ENCODE measurements at places on chromosomes 13 and 19. TPM values are rescaled to one million over a fixed set of nuclear protein-coding genes. Genes with fewer than 3 reads are reported as not detected.

- DNase-seq: no peak
- peaks cover 5% of the 10 kb centered on the region for H3K4me1 ChIP-seq
Measured at GRCh38 chr19:518598-519231, 11.4 kb downstream of the TPGS1 start.

GRCh38 chr19:44278181-44278690 lies 18.6 kb downstream of the ZNF233 start:
- no peak for DNase-seq
- no peaks in the 10 kb centered on the region for H3K4me1 ChIP-seq
- H3K27me3 ChIP-seq: no peaks in the 10 kb centered on the region
- H3K27ac ChIP-seq: no peak overlapping the region

GRCh38 chr19:57075801-57076492 lies 43.8 kb upstream of the USP29 start:
- H3K4me1 ChIP-seq: no peaks in the 10 kb centered on the region
- no peaks in the 10 kb centered on the region for H3K36me3 ChIP-seq
- H3K27ac ChIP-seq: no peak overlapping the region
- no peak for DNase-seq

The NALCN gene
- 0.15 TPM for polyA plus RNA-seq

The NLRP9 gene
- polyA plus RNA-seq: not detected

The GPR12 gene
- polyA plus RNA-seq: 0.31 TPM

Measured in stomach (tissue), 19 donors.